ENCODE measurements at places on chromosomes 4 and X.

GRCh38 chr4:148747721-148748268, 305.6 kb upstream of the NR3C2 start:
- no peak for DNase-seq

GRCh38 chr4:52959541-52959940, 97.4 kb downstream of the RASL11B start:
- DNase-seq, result peak; percentile 90

GRCh38 chr4:41129128-41129754, 85.1 kb downstream of the APBB2 start:
- DNase-seq, result no peak

GRCh38 chr4:121519236-121519838, 138.5 kb upstream of the QRFPR start:
- peak; percentile 2 for DNase-seq

GRCh38 chr4:184818216-184818564, 7.6 kb downstream of the ACSL1 start:
- no peak for DNase-seq

Data from fibroblast of skin of right biceps (primary cell).